EL (cell line): ENCODE measurements at places on chromosomes 12 and 14.
A peak's percentile ranks its signal among the peaks of the same experiment; 100 is the strongest.

GRCh38 chr14:84085493-84085892 is 1444.5 kb upstream of the FLRT2 start:
- DNase-seq, result no peak

- peak; percentile 48 for DNase-seq
Observed at GRCh38 chr12:76030341-76031080, 1.1 kb downstream of the PHLDA1 start.

DNA sequence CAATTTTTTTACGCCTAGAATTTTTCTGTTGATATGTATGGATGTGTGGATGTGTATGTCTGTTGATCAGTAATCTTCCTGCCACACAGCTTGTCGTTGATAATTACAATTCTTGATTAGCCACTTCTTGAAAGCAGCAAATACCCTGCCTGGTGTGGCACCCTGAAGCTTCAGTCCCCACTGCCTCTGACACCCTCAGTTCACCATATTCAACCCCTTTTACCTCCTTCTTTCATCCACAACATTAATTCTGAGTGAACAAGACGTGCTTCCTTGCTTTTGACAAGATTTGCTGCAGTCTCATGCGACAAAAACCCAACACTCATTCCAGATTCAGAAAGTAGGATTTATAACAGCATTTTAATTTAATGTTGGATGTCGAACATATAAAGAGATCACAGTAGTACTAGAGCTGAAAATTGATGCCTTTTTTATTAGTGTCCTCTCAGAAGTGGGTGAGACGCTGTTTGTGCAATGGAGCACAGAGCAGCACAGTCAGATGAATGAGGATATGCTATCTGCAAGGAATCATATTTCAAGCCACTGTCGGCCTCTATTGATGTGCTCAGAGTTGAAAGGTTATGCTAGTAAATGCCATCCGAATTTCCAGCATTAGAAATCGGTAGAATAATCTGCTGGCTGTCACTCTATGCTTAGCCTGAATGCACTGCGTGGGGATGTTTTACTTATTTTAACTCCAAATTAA is 383.7 kb downstream of the EGLN3 start:
- peak; percentile 8 for DNase-seq

DNA sequence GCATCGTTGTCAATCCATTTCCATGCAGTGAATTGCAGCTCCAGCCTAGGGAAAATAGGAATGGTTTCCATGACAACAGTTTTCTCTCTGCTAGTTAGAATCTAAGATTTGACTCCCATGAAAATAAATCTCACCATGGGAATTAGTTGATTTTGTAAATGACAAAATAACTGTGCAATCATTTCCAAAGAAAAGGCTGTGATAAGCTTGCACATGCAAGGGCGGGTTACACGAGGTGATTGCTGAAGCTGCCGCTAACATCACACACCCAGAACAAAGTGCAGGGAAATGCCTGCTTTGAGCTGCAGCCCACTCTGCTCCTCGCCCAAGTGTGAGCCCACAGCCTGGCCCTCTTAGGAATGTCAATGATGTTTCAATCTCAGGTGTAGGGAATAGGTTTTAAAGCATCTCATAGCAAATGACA is 53.8 kb downstream of the TRIM9 start:
- DNase-seq, result no peak

- no peak for DNase-seq
Observed at GRCh38 chr12:41174602-41175001, 13.5 kb upstream of the PDZRN4 start.

GRCh38 chr12:62640910-62641448 is 174.4 kb downstream of the MON2 start:
- peak; percentile 48 for DNase-seq

DNA sequence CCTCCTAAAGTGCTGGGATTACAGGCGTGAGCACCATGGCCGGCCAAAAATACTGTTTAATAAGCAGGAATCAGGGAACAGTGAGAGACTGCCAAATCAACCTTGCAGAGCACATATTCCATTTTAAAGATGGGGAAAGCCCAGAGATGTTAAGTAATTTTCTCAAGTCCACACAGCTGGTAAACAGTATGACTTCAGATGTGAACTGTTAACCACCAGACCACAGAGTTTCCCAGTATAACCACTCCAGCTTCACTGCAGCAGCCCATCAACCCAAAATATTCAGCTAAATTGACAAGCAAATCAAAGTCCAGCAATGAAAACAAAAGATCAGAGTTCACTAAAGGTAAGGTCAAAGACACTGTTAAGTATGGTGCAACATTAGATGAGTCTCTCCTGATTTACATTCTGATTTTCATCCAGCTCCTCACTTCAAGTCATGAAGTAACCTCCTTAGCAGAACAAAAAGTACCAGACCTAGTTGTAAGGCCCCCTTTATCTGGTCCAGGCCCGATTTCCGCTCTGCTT is 82.1 kb downstream of the TRAFD1 start:
- no peak for DNase-seq
